ENCODE measurements at places on chromosomes 12 and 14. TPM values are rescaled to one million over a fixed set of nuclear protein-coding genes. Genes with fewer than 3 reads are reported as not detected.

The RFX4 gene
- total RNA-seq: not detected

- no peak for DNase-seq
These were observed 88.6 kb downstream of the RAD51B start for GRCh38 chr14:67908052-67908754.

DNA sequence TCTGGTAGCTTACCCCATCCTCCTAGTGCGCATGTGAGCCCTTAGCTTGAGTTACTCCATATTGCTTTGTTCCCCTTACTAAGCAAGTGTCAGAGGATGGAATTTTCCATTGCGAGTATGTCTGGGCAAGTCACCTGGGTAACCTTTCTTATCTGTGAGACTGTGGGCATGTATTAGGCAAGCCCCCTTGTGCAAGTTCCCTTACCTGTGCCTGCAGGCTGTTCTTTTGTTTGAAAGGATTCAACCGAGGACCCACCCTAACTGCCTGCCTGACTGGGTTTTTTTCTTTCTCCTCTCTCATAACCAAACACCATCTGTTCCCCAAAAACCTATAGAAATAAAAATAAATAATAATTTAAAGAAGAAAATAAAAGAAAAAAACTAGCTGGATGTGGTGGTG lies 22.3 kb upstream of the PPP2R5E start:
- no peak for DNase-seq

DNA sequence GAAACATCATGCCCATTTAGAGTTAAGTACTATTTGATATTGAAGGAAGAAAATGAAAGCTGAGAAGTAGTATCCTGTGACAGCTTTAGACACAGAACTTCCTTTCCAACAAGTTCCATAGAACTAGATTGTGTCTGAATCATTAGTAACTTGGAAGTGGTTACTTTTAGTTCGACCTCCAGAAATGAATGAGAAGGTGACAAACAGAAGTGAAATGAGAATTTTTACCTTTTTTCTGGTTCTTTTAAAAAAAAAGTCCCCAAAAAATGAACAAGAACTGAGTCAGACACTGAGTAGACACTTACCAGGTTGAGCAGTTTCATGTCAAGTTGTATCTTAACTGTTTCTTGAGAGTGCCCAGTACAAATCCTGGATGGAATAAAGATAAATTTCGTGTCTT lies 3.0 kb downstream of the ATP6V0A2 start:
- DNase-seq: no peak

DNA sequence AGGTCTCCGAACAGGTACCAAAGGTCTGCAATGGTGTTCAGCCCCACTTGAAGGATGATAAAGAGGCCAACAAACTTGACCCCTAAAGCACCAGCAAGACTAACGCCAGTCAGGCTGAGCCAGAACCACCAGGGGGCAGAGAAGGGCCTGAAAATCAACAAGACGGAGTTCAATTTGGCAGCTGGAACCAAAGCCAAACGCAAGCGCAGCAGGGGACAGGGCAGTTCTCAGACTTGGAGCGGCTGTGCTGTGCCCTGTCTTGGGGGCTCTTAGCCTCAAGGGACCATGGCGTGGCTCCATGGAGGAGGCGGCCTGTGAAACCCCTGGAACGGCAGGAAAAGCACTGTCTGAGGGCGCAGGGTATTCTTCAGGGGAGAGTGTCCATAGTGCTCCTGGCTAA lies 19.6 kb downstream of the POMT2 start:
- peak; percentile 88 for DNase-seq

The P2RX7 gene
- total RNA-seq: 6.0 TPM

The TNS2 gene
- total RNA-seq: 13.1 TPM

The C12orf60 gene
- 0.47 TPM for total RNA-seq

The SLC4A8 gene
- total RNA-seq: 4.2 TPM

DNA sequence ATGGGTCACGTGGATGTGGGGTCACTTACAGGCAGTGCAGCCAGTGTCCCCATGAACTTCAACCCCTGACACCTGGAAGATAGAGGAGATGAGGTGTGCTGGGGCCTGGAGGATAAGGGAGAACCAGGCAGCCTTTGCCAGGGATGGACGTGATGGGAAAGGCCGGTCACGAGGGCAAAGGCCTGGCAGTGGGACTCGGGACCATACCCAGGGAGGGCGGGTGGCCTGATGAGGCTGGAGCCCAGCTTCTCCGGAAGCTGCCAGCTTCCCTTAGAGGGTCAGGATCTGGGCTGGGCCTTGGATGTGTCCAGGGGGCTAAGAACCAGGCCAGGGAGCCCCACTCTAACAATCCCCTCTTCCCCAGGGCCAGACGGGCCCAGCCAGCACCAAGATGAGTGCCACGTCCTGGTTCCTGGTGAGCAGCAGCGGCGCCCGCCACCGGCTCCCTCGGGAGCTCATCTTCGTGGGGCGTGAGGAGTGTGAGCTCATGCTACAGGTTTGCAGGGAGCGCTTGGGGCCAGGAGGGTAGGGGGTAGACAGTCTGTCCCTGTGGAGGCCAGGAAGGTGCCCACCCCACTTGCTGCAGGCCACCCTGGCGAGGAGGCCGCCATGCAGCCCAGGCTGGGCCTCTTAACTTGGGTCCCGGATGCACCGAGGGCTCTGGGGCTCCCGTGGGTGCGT lies 3.1 kb downstream of the CEP170B start:
- no peak for DNase-seq

GRCh38 chr12:52041695-52042123 lies 9.5 kb upstream of the NR4A1 start:
- no peak for DNase-seq

The KRT80 gene
- 30.1 TPM for total RNA-seq

GRCh38 chr14:104795781-104796686 lies 486 bp upstream of the AKT1 start:
- DNase-seq: peak; percentile 48
